ENCODE measurements at places on chromosomes 13 and 19.

DNA sequence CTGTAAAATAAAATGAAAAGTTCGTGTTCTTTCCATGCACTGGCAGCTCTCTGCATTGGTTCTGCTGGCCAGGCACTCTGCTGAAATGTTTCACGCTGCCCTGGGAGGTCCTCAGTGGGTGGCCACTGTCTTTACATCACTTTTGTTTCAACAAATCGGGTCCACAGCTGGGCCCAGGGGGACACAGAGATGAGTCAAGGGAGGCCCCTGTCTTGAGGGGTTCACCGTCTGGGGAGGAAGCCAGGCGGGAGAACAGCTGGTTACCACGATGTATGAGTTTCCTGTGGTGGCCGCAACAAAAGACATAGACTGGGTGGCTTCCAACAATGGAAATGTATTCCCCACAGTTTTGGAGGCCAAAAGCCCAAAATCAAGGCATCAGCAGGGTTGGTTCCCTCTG is 5.1 kb upstream of the KLF2 start:
- DNase-seq, result peak; percentile 24

DNA sequence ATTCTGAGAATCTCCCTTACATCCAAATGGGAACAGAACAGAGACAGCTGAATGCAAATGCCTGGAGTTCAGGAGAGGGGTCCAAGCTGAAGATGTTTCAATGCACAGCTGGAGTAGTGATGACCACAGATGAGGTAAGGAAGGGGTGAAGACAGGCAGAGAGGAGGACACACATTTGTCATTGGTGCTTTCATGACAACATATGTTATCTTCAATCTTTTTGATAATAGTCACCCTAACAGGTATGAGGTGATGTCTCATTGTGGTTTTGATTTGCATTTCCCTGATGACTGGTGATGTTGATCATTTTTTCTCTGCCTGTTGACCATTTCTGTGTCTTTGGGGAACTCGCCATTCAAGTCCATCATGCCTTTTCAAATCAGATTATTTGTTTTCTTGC is 19.2 kb downstream of the SIGLEC7 start:
- no peak for DNase-seq

DNA sequence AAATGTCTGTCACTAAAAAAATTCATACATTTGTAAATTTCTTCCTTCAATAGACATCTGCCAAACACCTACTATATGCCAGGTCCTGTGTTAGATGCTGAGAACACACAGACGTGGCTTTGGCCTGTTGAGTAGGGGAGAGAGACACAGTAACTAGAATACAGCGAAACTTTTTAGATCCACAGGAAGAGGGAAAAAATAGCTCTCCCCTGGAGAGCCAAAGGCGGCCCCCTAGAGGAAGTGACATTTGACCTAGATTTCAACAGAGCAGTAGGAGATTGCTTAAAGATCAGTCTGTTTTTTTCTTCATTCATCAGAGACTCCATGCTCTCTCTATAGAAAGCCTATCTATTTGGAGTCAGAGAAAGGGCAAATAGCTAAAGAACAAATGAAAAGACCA is 11.3 kb downstream of the LCP1 start:
- DNase-seq, result peak; percentile 42

DNA sequence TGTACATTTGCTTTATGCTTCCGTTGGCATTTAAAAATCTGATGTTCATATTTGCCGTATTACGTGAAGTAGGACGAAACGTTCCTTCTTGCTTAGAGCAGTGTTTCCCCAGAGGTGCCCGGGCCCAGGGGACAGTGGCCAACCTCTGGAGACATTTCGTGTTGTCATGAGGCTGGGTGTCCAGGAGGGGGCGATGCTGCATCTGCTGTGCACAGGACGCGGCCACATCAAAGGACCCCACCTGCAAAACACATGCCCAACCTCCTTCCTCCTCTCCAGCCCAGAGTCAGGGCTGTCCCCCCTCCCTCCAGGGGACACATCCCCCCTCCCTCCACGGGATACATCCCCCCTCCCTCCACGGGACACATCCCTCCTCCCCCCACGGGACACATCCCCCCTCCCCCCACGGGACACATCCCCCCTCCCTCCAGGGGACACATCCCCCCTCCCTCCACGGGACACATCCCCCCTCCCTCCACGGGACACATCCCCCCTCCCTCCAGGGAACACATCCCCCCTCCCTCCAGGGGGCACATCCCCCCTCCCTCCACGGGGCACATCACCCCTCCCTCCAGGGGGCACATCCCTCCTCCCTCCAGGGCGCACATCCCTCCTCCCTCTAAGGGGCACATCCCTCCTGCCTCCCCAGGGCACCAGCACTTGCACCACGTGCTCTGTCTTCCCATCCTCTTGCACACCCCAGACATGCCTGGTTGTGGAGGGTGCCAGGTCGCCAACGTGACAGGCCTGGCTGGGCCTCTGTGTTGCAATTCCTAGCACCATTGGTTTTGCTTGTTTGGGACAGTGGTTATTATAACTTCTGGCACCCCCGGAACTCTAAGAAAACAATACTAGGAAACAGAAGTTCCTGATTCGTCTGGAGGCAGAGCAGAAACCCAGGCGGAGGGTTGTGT is 46.7 kb downstream of the GAS6 start:
- DNase-seq, result peak; percentile 83

DNA sequence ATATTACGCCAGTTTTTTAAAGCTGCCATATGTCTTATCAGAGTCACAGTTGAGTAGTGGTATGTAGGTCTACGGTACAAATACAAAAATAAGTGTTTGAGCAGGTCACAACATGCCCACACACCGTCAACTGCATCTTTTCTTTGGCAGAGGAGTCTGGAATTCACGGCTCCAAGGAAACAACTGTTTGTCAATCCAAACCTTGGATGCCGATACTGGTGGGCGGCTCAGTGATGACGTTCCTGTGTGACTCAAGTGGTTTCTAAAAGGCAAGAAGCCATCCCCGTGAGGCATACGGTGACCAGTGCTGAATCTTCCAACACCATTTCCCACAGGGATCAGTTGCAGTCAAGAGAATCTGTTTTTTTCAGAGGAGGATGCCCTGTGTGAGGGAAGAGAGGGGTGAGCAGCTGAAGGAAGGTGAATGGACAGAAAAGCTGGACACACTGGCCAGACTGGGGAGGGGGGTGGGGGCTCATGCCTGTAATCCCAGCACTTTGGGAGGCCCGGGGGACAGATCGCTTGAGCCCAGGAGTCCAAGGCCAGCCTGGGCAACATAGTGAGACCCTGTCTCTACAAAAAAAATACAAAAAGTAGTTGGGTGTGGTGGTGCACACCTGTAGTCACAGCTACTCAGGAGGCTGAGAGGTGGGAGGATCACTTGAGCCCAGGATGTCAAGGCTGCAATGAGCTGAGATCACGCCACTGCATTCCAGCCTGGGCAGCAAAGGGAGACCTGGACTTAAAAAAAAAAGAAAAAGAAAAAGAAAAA is 22.8 kb upstream of the CEBPG start:
- no peak for DNase-seq

GRCh38 chr19:17685451-17686022 is 2.6 kb downstream of the UNC13A start:
- DNase-seq, result no peak

DNA sequence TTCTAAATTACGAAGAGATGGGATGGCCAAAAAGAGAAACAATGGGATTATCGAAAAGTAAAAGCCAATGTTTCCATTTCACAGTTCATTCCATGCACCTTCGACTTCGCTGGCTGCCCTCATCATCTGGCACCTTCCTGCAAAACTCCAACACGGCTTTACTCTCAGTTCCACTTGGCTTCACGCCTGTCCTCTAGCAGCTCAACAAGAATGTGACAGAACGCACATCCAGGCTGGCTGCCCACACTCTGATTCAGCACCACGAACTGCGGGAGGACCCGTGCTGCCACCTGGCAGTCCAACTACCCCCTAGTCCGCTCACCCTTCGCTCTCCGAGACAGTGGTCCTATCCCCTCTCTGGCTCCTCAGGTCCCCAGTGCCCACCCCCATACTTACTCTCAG is 11.7 kb downstream of the ATP7B start:
- DNase-seq, result no peak

DNA sequence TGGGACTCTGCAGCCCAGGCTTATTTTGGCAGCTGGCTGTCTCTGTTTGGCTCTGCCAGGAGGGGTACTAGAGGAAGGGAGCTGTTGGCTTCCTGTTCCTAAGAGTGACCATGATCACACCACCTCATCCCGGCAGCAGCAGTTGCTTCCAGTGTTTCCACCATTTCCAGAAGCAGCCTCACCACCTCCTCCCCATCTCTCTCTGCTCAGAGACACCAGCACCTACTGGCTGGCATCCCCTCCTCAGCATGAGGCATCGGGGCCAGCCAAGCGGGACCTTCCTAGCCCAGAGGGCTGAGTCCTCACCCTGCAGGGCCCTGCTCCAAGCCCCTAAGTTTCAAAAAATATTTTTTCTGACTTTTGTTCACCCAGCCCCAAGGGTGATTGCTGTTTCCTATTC is 59.0 kb downstream of the NUFIP1 start:
- DNase-seq, result no peak

GRCh38 chr19:15439821-15440641 is 9.7 kb downstream of the WIZ start:
- no peak for DNase-seq

DNA sequence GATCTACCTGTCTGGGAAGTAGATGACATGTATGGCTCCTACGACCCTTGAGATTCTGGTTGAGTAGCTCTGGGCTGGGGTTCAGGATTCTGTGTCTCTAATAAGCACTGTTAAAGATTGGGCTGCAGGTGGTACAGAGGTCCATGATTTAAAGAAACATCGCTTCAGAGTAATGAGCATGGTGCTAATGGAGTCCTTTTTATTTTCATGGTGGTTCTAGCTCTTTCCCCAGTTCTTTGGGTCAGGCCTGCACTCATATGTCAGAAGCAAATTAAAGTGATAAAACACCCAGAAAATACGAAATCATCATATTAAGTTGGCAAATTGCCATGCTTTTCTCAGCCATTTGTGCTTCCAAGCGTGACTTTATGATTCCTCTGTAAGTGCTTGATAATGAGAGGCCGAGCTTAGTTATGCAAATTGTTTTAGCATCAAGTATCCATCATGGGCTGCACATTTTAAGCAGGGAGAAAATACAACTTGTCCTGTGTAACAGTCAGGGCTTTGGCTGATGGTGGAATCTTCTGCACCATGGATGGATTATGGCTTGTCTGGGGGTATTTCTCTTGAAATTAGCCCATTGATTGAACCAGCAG is 45.1 kb downstream of the MTUS2 start:
- DNase-seq, result no peak

GRCh38 chr13:75946536-75947284 is 310.6 kb downstream of the LMO7 start:
- no peak for DNase-seq

DNA sequence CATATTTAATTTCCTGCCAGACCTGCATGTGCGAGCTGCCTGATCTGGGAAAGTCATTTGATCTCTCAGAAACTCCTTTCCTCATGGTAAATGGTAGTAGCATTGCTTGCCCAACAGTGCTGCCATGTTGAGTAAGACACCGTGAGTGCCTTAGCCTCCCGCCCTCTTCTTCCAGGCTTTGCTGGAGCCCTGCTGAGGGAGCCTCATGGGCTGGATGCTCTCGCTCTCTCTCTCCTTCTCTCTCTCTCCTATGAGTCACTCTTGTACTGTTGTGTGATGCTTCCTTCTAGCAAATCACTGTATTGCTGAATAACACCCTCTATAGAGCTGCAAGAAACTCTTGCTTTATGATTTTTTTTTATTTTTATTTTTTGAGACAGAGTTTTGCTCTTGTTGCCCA is 365.5 kb downstream of the UQCRFS1 start:
- DNase-seq, result no peak

DNA sequence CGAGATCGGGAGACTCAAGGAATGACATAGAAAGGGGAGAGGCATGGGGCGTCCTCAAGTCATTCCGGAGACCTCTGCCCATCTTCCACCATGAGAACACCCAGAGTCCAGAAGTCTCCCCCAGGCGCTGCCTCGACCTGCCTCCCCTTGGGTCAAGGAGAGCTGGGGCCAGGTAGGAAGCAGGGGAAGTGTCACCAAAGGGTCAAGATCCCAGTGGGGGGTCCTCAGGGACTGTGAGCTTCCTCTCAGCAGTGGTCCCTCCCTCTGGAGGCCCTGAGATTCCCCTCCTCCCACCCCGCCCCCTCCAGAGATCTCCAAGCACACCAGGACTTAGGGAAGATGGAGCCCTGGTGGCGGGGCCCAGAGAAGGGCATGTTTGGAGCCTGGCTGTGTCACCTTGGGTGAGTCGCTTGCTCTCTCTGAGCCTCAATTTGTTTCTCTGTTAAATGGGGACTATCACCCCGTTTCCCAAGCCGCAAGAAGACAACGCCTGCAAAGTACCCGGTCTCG is 919 bp downstream of the DACT3 start:
- DNase-seq, result no peak

DNA sequence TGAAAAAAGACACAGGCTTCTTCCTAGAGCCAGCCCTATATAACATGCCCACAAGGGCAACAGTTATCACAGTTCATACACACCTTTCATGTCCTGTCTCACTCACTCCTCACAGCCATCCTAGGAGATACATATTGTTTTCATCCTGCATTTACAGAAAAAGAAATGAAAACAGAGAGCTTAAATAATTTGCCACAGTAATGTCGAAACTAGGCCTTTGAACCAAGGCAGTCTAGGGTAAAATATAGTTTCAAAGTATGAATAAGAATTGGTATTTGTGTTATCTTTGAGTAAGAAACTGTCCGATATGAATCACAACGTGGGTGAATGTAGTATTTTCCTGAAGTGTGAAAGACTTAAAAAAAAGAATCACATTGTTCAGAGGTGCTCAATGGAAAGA is 26.8 kb downstream of the CLDN10 start:
- no peak for DNase-seq

GRCh38 chr13:37539170-37539569 is 59.4 kb downstream of the POSTN start:
- no peak for DNase-seq

DNA sequence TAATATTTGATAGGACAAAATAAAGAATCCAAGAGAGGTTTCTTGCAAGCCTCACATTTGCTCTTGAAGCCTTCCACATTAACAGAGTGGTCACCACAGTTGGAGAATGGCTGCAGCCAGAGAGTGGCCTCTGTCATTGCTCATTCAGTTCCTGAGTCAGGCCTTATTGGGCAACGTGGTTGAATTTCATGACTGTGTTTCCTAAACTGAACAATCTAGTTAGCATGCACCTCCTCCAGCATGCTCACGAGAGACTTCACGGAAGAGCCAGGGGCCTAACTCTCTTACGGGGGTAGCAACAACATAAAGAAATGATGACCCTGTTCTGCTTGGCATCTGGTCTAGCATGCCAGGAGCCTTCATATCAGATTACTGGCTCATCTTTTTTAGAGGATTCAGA is 9.6 kb upstream of the UBL3 start:
- no peak for DNase-seq

- no peak for DNase-seq
These were observed 296.1 kb downstream of the PCDH9 start for GRCh38 chr13:66933994-66934393.

DNA sequence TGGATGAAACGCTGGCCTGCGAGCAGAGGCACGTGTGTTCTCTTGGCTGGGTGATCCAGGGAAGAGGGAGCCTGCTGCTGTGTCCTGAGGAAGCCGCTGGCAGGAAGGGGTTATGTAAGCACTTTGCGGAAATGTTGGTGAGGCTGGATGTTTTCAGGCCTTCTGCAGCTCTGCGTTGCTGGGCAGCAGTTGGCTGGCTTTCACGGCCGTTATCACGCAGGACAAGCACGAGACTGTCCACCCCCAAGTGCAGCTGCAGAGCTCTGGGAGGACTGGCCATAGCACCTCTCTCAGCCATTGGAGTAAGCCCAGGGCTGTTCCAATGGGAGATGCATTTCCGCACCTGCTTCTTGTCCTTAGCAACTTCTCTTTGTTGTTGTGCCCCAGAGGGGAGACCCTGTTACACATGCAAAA is 146.9 kb upstream of the SOX21 start:
- DNase-seq, result no peak

All from CD4-positive, alpha-beta T cell treated with Interleukin-15 for 4 hours (primary cell).